ENCODE measurements at places on chromosomes 5 and 9. TPM values are rescaled to one million over a fixed set of nuclear protein-coding genes. Genes with fewer than 3 reads are reported as not detected.

The PCDHGA6 gene
- total RNA-seq, result 0.22 TPM

The TOMM5 gene
- 313 TPM for total RNA-seq

The SLC36A2 gene
- total RNA-seq, result not detected

The PAEP gene
- total RNA-seq, result 0.25 TPM

The SOX30 gene
- total RNA-seq, result not detected

The C9orf153 gene
- 0.34 TPM for total RNA-seq

The KCNV2 gene
- total RNA-seq, result not detected

The PCDHB14 gene
- total RNA-seq, result 0.06 TPM

The ALDH1A1 gene
- total RNA-seq, result 5,218 TPM

The FBP1 gene
- not detected for total RNA-seq

The C5orf63 gene
- total RNA-seq, result 3.7 TPM

The EGR1 gene
- 12.1 TPM for total RNA-seq

The HMCN2 gene
- total RNA-seq, result 0.09 TPM

The NME5 gene
- total RNA-seq, result not detected

The PCDHA6 gene
- total RNA-seq, result 0.07 TPM

The SNCAIP gene
- 0.05 TPM for total RNA-seq

The VCAN gene
- 13.0 TPM for total RNA-seq

The BNC2 gene
- 6.7 TPM for total RNA-seq

The ACSL6 gene
- total RNA-seq, result 0.10 TPM

The TNFSF8 gene
- total RNA-seq, result not detected

The CNOT8 gene
- 36.1 TPM for total RNA-seq

The EFNA5 gene
- total RNA-seq, result 16.3 TPM

All from A549 treated with AZD2906 at 1 μM for 4 hours (cell line).